ENCODE measurements at places on chromosomes 13 and 19.

DNA sequence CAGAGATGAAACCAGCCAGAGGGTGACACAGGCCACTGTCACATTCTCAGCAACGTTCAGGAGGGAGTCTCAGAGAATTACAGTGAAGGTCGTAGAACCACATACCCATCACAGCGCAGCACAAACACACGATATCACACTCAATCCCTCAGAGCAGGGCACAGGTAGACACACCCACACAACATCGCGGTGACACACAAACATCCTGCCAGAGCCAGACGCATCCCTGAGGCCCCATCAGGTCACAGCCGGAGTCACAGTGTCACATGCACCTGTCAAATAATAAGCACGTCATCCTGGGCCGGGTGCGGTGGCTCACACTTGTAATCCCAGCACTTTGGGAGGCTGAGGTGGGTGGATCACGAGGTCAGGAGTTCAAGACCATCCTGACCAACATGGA, 17.5 kb downstream of the ELAVL3 start:
- DNase-seq: no peak

GRCh38 chr19:24004166-24004565, 82.8 kb upstream of the ZNF254 start:
- no peak for DNase-seq

DNA sequence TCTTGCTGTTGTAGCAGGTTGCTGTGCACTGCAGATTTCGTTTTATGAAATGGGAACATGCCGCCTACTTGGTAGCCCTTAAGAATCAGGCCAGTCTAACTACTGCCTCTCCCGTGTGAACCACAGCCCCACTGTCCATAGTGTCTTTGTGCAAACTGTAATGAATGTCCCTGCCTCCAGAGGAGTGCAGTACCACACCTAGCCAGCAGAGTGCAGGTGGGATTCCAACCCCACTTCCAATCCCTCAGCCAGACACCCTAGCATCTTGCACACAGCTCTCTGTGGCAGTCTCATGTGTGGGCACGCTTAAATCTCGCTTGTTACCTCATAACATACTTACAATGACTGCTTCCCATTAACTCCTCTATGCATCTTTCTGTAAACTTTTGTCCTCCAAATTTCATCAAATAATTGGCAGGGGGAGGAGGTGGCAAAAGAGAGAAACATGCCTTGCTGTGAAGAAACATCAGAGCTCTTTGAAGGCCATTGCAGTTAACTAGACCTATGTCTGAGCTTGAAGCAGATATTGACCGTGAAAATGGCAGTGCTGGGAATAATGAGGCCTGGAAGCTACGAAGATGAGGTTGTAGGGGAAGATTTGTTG, 47.2 kb downstream of the ZAR1L start:
- peak; percentile 35 for DNase-seq

DNA sequence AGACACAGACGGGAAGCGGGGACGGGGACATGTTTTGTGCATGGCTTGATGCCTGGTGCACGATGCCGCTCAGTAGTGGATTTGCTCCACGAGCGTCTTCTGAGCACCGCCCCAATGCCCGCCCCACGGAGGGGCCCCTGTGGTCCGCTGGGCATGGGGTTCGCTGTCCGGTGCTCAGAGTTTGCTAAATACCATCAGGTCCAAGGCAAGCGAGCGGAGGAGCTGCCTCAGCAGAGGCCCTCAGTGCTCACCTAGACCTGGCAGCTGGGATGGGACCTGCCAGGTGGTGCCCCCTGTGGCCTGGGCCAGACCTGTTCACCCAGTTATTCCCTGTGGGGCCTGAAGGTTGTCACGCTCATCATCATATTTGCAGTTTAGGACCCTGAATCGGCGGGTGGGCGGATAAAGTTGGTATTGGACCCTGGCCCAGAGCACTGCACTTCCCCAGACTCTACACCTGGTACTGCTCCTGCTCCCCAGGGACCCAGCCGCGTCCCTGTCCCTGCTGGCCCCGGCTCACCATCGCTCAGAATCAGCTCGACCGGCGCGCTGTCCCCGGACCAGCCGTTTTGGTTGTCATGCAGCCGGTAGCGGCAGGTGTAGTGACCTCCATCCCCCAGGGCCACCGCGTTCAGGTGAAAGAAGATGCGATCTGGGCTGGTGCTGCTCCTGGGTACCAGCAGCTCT, 2.3 kb downstream of the A1BG start:
- no peak for DNase-seq

DNA sequence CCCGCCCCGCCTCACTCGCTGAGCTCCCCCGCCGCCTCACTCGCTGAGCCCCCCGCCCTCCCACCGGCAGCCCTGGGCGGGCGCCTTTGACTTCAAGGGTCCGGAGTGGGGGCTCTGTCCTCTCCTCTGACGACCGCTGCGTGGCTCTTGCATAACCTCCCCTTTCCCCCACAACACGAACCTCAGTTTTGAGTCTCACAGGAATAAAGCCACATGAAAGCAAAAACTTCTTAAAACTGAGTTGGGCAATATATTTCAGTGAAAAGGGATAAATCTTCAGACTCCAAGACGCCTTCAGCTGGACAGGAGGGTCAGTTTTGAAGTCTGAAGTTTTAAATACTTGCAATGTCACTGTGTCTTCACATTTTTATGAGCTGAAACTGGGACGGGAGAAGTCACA, 70.6 kb upstream of the C13orf46 start:
- DNase-seq: no peak

- DNase-seq: no peak
These were observed 36.1 kb upstream of the EIF3G start for GRCh38 chr19:10155839-10156238.

GRCh38 chr13:49561062-49561410, 24.3 kb downstream of the RCBTB1 start:
- no peak for DNase-seq

DNA sequence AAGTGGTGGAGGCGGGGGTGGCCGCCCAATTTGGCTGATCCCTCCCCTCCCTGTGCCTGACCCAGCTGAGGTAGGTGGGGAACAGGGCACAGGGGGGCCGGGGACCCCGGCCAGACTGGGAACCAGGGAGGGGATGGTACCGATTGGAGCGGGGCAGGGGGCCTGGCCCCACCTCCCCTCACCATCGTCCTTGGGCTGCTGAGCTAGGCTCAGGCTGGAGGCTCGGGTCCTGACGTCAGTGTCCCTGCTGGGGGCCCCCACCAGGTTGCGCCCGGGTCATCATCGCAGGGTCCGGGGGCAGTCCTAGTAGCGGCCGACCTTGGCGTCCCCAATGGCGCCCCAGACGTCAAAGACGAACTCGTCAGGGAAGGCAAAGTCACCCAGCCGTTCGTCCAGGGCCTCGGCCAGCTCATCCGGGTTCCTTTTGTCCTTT, 3.0 kb upstream of the PTGER1 start:
- no peak for DNase-seq

- DNase-seq: no peak
These were observed 36.9 kb downstream of the EFNB2 start for GRCh38 chr13:106498571-106498970.

DNA sequence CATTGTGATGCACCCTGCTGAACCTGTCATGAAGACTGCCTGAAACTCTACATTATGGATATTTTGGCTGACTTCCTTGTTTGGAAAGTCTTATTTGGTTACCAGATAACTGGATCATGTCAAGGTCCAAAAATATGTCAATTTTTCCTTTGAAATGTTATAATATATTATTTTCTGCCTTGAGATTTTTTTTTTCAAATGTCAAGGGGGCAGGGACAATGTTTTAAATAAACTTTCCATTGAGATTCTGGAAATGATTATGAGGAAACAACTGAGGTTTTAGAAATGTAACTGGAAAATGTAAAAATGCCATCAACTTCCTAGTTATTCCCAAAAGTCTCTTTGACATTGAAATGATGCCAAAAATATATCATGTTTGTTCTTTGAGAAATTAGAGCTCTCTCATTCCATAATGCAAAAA, 117.0 kb downstream of the RFC3 start:
- no peak for DNase-seq

GRCh38 chr13:85347251-85347650, 452.0 kb downstream of the SLITRK6 start:
- DNase-seq: no peak

DNA sequence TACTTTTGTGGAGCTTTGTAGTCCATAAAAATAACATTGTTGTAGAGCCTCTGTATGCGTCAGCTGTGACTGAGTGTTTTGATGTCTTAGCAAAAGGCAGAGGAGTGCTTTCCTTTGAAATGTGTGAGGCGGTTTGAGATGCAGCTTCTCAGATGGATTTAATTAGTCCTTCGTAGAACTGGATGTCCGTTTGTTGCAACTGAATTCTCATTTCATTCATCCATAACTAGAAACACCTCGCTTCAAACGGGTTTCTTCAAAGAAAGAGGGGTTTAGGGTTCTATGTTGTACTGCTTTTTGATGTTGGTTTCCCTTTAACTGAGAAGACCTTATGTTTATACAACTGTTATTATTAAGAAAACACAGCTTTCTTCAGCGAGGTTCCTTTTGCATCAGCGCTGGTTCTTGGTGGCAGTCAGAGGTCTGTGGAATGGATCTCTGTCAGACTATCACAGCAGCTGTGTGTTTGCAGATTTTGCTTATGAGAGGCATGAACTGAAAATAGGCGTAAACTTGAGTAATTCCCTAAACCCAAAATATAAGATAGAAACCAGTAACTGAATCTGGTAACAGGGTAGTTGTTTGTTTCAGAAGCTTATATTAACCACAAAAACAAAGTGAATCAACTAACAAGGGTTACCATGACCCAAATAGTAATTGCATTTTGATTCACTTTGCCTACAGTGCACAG, 194.4 kb downstream of the GGACT start:
- DNase-seq: no peak

- no peak for DNase-seq
These were observed 328.9 kb downstream of the DIAPH3 start for GRCh38 chr13:59834801-59835200.

DNA sequence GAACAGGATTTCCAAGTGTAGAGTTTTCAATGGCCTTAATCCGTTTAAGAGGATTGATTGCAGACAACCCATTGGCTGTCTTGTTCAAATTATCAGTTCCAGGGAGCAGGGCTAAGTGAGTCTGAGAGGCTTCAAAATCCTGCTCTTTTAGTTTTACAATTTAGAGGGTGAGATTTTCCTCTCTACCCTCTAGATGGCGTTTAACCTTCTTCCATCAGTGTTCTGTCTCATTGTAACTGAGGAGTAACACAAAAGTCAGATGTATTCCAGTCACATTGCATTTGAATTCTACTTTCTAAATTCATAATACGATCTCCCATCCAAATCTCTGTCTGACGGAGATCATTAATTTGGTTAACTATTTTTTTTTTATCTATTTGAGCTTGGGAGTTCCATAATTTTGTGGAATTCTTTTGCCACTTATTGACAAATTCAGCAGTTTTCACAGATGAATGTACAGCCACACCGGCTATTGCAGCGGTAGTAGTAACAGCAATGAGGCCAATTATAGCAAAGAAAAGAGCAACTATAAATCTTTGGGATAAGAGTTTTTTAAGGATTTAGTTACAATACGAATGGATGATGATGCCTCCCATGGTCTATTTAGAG, 7.8 kb upstream of the C19orf84 start:
- DNase-seq: no peak

DNA sequence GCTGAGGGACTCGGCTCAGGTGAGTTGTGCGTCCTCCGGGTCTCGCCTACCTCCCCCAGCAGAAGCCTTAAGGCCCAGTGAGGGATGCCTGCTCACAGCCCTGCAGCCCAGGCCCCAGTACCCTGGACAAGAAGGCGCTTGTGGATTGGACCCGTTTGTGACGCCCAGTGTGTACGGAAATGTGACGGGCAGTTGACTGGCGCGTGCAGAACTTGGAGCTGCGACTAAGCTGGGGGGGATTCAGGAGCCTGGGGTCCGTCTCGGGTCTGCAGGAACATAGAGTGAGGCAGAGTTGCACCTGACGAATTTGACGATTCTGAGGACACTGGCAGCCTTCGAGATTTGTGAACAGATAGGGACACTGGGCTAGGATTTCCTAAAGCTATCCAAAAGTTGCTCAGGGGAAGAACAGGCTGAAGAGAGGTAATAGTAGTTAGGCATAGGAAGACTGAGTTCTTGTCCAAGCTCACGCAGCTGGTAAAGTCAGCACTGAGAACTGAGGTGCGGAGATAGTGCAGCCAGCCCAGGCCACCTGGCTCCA, 519 bp downstream of the ZNF551 start:
- DNase-seq: no peak

DNA sequence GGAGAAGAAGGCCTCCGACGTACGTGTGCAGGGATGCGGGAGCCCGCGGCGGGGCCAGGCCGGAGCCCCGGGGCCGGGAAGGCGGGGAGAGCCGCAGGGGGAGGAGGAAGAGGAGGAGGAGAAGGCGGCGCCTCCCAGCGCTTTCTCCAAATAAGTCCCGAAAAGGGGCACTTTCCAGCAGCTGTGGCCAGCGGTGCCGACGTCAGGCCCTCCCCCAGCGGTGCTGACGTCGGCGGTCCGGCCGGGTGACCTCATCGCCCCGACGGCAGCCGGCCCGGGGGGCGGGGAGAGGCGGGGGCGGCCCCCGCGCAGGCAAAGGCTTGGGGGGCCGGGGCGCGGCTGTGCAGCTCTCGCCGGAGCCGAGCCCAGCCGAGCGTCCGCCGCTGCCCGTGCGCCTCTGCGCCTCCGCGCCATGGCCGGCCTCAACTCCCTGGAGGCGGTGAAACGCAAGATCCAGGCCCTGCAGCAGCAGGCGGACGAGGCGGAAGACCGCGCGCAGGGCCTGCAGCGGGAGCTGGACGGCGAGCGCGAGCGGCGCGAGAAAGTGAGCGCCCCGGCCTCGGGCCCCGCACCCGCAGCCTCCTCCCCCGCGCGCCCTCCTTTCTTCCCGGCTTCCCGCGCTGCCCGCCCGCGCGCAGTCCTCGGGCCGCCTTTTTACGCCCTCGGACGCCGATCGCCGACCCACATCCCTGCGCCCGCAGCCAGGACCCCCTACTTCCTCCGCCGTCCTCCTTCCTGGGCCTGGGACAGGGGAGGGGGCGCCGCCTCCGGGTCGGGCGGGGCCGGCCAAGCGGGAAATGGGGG, at the start of gene TPM4:
TPM4 (plus strand) TSS at position 342 of the 804 bp plus-strand sequence; CDS start at position 413, 71 bp downstream.
- DNase-seq: peak; percentile 61

DNA sequence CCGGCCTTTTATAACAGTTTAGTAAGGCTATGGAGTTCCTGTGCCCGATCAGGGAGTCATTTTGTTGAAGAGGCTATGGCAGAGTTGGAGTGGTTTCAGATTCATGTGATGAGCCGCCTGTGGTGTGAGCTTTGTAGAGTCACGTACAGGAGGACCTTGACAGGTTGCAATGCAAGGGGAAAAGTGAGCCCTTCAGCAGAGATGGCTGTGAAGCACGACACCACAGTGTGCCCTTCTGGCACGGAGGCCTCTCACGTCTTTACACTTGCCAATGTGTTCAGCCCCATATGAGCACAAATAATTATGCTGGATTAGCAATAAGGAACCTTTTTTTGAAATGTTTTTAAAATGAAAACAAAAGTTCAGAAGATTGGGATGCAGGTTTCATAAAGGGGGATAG, 499.8 kb downstream of the LIG4 start:
- DNase-seq: no peak

DNA sequence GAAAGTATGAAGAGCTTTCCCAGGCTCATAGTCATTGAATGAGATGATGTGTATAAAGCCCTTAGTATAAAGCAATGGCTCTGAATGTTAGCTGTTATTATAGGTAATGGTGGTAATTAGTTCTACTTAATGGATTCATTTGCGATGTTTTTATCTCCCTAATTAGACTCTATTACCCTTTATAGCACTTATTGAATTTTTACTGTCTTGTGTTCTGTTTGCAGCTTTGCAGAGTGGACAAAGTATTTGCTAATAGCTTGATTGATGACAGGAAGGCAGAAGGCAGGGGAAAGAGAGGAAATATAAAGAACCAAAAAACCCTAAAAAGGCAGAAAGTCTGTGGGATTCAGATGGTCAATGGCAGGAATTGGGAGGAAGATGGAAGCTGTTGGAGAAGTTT, 524.4 kb upstream of the SPRY2 start:
- no peak for DNase-seq

- DNase-seq: no peak
These were observed 3.3 kb upstream of the CEACAM7 start for GRCh38 chr19:41691268-41691970.

- no peak for DNase-seq
These were observed 29.1 kb downstream of the BRD4 start for GRCh38 chr19:15303105-15303780.

Measured in stimulated activated CD8-positive, alpha-beta memory T cell treated with anti-CD3 and anti-CD28 coated beads, Interleukin-4, amount 100 ng/mL, for 4 hours (primary cell).